Activated naive CD8-positive, alpha-beta T cell treated with anti-CD3 and anti-CD28 coated beads, Interleukin-2, amount 50 U/mL, for 16 hours (primary cell): ENCODE measurements at places on chromosomes 16 and 17.

DNA sequence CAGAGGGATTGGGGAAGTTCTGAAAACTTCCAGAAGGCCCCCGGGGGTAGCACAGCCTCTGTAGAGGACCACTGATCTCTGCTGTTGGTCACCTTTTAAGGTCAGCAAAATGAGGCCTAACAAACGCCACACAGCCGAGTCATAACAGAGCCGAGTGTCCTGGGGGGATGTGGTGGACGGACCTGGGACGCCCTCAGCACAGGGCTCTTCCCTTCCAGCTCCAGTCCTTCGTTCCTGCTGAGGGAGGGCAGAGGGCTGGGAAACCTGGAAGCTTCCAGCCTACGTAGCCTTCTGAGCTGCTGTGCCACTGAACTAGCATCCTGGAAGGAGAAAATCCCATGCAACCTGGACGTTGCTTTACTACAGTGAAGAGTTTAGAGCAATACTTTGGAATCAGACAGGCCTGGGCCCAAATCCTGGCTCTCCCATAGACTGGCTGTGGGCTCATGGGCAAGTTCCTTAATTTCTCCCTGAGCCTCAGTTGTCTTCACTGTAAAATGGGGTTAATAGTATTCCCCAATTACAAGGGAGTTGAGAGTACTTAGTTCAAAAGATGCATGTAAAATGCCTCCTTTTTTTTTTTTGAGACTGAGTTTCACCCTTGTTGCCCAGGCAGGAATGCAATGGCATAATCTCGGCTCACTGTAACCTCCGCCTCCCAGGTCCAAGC lies 34.4 kb upstream of the ZCCHC14 start:
- no peak for DNase-seq

GRCh38 chr17:15660077-15660476 lies 24.0 kb downstream of the TRIM16 start:
- no peak for DNase-seq

GRCh38 chr16:30697264-30698138 lies 1.5 kb upstream of the SRCAP start:
- DNase-seq: no peak

DNA sequence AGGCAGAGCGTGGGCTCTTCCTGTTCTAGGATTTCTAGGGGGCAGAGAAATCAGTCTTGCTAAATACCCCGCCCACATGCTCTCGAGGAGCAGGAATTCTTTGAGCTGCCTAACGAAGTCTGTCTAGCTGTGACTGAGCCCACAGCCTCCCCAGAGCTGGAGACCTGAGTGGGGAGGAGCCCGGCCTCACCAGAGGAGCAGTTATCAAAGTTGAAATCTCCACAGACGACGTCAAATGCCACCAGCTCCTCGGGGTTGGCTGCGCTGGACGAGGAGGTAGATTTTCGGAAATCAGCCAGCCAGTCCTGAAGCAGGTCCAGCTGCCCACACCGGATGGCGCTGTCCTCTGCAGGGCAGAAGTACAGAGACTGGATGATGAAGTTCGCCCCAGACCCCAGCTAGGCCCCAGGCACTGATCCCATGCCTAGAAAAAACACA lies 53.8 kb downstream of the PRMT7 start:
- no peak for DNase-seq

DNA sequence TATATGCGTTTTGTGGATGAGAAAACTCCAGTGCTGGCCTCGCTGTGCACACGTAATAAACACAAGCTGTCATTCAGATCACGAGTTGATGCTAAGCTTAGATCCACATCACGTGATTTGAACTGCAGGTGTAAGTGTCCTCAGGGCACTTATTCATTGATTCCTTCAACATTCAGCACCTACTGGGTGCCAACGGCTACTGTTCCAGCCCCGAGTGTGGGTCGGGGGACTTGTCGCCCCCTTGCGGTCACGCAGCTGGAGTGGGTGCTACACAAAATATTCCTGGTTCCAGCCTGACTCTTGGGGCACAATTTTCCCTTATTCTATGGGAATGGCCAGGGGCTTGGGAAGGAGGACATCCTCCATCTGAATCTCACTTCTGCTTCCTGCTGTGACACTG lies 29.9 kb upstream of the GINS2 start:
- no peak for DNase-seq

GRCh38 chr16:86248310-86248905 lies 261.9 kb upstream of the FOXF1 start:
- DNase-seq: no peak

GRCh38 chr16:57759541-57760356 lies 24.2 kb downstream of the KATNB1 start:
- DNase-seq: no peak

GRCh38 chr17:44807817-44808155 lies 22.3 kb downstream of the GJC1 start:
- DNase-seq: no peak

DNA sequence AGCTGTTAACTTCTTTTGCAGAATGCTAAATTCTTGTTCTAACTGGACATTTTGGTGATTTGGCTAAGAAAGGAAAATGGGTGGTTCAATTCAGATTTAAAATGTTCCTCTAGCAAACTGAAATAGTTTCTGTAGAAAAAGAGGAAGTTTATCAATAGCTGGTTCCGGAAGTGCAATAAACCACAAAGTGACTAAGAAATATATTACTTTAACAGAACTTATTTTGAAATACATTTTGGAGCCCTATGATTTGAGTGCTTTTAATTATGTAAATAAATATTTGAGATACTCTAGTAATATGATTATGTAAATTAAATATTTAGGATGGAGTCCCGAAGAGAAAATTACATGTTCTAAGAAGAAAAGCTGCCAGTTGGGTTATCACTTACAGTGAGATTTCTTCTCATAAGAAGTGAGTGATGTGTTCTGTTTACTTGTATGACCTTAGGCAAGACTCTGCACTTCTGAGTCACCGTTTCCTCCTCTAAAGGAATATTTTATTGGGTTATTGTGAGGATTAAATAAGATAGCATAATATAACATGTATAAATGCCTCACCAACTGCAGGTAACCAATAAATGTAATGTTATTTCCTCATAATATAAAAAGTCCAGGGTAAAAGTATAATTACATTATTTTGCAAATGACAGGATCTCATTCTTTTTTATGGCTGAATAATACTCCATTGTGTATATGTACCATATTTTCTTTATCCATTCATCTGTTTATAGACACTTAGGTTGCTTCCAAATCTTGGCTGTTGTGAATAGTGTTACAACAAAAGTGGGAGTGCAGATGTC lies at the start of gene EVI2B:
Gene EVI2B, minus strand, starts transcription at position 73 of the 800 bp plus-strand sequence. CDS start 8,445 bp downstream, outside the sequence.
- no peak for DNase-seq

GRCh38 chr16:7182510-7183109 lies 150.0 kb upstream of the RBFOX1 start:
- no peak for DNase-seq
